ENCODE measurements at places on chromosomes 3 and 15.
A peak's percentile ranks its signal among the peaks of the same experiment; 100 is the strongest.

DNA sequence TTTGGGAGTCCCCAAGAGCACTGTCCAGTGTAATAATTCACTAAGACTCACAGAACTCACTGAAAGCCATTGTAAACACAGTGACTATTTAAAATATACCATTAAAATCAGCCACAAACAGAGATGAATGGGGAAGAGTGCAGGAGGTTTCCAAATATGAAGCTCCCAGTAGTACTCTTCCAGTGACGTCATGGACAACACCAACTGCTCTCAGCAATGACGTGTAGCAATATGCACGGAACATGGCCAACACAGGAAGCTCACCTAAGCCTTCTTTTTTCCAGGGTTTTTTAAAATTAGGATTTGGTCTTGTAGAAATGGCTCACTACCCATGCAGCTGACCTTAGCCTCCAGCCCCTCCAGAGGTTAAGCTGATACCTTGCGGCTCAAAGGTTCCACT is 1224.1 kb upstream of the CADM2 start:
- no peak for DNase-seq

GRCh38 chr3:14774431-14774830 is 44.3 kb upstream of the FGD5 start:
- no peak for DNase-seq

GRCh38 chr15:68550498-68551295 is 28.1 kb upstream of the CORO2B start:
- peak; percentile 68 for DNase-seq

DNA sequence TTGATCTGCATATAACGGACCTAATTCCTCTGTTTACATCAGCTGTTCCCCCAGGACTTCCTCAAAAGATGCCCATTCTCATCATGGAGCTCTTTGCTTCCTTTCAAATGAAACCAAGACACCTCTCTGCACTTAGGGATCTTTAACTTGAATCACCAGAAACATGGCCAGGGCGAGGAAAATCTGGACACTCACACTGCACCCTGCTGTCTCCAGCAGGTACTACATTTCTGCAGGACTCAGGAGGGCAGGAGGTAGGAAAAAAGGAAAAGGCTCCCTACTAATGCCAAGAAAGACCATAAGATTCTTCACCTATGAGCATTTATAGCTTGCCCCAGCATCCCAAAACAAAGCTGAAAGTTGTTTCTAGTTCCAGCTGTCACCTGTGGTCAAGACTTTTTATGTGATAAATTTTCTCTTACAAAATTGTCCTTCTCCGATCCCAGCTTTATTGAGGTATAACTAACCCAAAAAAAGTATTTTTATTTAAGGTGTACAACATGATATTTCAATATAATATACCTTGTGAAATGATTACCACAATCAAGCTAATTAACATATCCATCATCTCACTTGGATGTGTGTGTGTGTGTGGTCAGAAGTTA is 87.3 kb upstream of the C15orf61 start:
- DNase-seq, result peak; percentile 68
